Upper lobe of left lung (tissue), 6 donors: ENCODE measurements at places on chromosomes 4 and X. TPM values are rescaled to one million over a fixed set of nuclear protein-coding genes. Genes with fewer than 3 reads are reported as not detected.

DNA sequence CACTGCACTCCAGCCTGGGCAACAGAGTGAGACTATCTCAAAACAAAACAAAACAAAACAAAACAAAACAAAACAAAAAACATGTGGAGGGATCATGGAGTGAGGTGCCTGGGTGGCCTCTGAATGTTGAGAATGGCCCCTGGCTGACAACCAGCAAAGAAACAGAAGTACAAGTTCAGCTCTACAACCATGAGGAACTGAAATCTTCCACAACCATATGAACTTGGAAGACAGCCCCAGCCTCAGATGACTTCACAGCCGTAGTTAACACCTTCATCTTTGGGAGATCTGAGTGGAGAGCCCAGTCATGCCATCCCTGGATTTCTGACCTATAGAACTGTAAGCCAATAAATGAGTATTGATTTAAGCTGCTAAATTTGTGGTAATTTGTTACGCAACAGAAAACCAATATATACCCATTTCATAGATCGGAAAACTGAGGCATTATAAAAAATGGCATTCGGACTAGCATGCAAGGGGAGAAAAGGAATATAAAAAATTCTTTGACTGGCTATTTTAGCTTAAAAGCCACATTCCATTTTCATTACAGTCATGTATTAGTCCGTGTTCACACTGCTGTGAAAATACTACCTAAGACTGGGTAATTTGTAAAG is 138.7 kb upstream of the RAPGEF2 start:
- no peak for DNase-seq

DNA sequence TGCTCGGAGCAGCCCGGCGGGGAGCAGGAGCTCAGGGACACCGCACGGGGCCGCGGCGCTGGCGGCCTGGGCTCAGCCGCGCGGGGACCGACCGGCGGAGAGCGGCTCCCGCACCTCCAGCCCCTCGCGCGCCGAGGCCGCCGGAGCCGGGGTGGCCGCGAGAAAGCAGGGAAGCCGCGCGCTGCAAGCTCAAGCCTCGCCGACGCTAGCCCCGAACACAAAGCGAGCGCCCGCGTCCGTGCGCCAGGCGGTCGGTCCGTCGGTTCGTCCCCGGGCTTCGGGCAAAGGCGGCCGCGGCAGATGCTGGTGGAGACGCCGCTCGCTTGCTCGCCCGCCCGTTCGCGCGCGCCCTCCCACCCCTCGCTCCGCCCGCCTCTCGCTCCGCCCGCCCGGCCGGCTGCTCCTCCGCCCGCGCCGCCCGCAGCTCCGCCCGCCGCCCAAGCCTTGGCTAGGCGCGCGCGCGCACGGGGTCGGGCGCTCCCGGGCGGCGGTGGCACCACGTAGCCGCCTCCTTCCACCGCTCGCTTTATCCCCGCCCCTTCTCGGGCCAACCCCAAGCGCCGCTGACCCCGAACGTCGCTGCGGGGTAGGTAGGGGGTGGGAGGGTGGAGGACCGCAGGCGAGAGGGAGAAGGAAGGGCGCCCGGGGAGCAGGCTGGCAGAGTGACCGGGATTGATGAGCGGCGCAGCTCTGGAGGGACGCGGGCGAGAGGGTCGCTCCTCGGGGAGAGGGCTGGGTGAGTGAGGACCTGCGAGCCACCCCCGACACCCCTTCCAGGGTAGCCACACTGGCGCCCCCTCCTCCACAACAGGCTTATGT is at the start of gene TSPAN5:
Gene TSPAN5 (minus strand): TSS at position 325 of the 819 bp plus-strand sequence.
- DNase-seq = peak; percentile 96

DNA sequence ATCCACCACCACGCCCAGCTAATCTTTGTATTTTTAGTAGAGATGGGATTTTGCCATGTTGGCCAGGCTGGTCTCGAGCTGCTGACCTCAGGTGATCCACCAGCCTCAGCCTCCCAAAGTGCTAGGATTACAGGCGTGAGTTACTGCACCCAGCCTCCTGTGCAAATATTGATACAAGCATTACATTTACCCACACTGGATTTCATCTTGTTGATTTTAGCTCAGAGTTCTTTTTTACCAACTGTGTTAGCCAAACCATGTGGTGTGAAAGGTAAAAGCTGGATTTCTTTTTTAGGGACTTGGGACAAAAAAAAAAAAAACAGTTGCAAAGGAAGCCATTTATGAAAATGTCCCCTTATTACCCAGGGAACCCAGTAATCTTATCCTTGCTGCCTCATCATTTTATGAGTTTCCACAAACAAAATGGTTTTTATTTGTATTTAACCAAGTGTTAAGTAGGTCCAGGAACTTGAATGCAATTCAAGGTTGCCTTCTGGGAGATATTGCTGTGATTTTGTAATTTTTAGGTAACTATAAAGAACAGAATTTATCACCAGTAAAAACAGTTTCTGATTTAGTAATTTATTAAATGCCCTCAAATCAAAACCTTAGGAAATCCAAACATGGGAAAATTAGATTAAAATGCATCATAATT is 202.5 kb downstream of the PALLD start:
- no peak for DNase-seq

GRCh38 chrX:1518512-1518911 is 18.5 kb downstream of the P2RY8 start:
- DNase-seq = no peak

GRCh38 chr4:6969826-6970800 is 60.5 kb downstream of the TBC1D14 start:
- DNase-seq = no peak

- no peak for DNase-seq
These were observed 45.3 kb downstream of the TSC22D3 start for GRCh38 chrX:107730298-107730655.

DNA sequence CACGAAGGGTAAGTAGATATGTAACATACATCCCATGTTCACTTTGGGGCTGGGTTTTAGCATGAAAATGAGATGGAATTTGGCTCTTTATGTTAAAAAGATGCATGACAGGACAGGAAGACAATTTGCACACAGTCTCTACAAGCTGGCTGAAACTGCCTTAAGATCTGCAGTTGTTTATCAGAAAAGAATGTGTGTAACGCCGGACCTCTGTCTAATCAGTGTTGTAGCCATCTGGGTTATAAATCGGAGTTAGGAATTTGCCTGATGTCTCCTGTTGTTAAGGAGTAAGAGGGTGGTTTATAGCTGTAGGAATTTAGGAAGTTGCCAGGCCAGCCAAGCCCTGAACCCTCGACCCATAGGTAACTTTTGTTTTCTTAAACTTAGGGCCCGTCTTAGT is 562.9 kb upstream of the FAT1 start:
- no peak for DNase-seq

DNA sequence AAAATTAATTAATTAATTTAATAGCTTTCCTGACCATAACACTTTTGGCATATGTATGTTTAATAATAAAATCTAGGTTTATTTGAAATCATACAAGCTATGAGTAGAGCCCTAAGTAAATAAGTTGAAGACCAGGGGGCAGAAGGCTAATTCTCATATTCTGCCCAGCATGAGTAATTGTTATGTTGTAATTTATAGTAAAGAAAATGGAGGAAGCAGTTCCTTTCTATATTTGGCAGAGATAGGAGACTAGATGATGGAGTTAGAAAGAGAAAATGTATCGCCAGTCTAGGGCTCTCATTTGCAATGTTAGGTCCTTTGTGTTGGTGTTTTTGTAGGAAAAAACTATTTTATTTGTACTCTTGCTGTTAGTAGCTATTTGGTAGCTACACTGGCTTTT is 89.1 kb downstream of the FNIP2 start:
- DNase-seq = no peak

DNA sequence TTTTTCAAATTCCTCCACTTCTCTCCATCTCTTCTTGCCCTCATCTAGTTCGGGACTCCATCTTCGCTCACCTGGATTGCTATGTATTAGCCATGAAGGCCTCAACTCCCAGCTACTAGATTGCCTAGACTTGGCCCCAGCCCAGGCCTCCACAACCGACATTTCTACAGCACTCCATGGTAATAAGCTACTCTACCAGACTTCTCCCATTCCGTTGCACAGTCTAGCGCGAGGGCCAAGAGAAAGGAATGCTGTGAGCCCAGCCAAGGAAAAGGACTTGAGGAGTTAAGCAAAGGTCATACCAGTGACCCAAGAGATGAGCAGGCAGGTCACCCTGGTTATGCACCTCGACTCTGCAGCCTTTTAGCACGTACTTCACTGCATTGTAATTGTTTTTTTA is 75.6 kb downstream of the SOWAHB start:
- no peak for DNase-seq

- DNase-seq = no peak
These were observed 22.9 kb downstream of the KCTD8 start for GRCh38 chr4:44425614-44426208.

- no peak for DNase-seq
These were observed 78.0 kb upstream of the TMEM33 start for GRCh38 chr4:41857226-41857641.

Gene CSAG2
- not detected for total RNA-seq

Gene FAM184B
- 1.0 TPM for total RNA-seq

Gene OPN1MW3
- total RNA-seq = not detected

Gene LEF1
- 3.6 TPM for total RNA-seq

Gene ANKRD37
- 11.5 TPM for total RNA-seq

Gene GAGE12F
- not detected for total RNA-seq
